Gastrocnemius medialis (tissue), 4 donors: ENCODE measurements at places on chromosomes 5 and 9.
A peak's percentile ranks its signal among the peaks of the same experiment; 100 is the strongest.

- DNase-seq = no peak
These were observed 51.9 kb upstream of the JAK2 start for GRCh38 chr9:4933177-4933576.

DNA sequence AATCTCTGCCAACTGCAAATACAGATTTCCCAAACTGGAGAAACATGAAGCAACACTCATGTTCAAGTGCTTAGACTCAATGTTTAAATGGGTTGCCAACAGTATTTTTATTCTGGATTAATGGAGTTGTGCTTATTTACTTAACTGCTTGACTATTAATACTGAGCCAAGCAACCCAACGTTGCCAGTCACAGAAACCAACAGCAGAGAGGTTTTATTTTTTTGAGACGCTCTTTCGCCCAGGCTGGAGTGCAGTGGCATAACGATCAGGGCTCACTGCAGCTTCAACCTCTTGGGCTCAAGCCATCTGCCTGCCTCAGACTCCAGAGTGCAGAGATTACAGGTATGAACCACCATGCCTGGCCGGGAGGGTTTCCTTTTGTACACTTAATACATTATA is 8.5 kb upstream of the TMEM268 start:
- no peak for DNase-seq

DNA sequence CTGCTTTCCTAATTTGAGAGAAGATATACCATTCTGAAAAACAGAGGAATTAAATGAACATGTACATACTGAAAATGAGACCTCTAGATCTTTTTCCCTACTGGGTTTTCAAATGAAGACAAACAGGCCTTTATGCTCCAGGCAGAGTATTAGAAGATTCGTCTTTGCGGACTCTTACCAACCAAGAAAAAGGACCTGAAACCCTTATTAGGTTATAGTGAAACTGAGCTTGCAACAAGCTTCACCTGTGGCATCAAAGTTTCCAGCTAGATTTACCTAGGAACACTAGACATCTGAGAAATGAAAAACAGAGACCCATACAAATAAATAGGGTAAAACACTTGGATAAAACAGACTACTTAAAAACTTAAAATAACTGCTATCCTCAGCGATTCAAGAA is 46.3 kb downstream of the SMIM15 start:
- DNase-seq = no peak

DNA sequence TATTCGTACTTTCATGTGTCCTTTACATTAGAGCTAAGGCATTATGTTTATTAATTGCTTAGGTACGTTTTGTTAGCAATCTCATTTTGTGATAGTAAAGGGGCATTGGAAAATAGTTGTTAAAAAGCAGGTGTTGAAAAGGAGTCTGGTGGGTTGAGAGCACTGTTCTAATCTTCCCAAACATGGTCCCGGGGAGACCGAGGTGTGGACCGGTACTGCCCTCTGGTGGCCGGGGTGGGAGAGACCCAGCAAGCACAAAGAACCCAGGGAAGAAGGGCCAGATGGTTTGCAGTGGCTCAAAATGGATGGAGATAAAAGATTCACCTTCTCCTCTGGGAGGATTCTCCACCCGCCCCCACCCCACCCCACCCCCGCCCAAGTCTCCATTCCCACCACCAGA is 26.1 kb downstream of the IDNK start:
- peak; percentile 14 for DNase-seq

DNA sequence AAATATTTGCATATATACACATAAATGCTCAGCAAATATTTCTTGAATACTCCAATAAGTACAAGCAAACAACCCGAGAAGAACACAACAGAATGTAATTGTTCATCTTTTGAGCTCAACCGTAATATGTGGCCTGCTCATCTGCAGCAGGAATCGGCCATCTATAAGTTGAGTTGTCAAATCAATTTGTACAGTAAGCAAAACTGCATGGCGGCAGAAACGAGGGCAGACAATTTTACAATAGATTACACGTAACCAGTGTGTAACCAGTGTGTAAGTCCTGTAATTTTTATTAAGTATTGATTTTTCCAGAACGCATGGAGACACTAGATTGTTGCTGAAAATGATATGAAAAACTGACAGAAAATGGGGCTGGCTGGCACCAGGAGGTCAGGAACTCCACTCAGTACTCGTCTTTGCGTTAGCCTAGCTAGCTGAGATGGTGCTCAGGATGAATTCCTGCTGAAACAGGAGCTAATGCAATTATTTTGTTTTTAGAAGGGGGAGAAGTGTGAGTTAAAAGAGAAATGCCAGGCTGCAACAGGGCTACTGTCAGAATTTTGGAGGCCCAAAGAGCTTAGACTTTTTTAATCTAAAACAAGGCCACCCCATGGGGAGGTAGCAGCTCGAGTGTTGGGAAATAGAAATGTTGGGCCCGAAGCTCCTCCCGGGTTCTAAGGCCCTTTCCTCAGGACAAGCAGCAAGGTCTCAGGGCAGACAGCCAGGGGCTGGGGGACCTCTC is 682 bp downstream of the DHX29 start:
- DNase-seq = no peak

DNA sequence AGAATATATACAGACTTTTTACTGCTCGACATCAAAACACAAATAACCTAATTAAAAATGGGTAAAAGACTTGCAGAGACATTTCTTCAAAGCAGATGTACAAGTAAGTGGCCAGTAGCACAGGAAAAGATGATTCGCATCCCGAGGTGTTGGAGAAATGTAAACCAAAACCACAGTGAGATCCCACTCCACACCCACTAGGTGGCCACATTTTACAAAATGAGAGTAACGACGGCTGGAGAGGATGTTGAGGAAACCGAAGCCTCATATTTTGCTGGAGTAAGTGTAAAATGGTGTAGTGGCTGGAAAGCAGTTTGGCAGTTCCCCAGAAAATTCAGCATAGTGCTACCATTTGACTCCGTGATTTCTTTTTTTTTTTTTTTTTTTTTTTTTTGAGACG is 21.3 kb upstream of the GBGT1 start:
- DNase-seq = no peak

DNA sequence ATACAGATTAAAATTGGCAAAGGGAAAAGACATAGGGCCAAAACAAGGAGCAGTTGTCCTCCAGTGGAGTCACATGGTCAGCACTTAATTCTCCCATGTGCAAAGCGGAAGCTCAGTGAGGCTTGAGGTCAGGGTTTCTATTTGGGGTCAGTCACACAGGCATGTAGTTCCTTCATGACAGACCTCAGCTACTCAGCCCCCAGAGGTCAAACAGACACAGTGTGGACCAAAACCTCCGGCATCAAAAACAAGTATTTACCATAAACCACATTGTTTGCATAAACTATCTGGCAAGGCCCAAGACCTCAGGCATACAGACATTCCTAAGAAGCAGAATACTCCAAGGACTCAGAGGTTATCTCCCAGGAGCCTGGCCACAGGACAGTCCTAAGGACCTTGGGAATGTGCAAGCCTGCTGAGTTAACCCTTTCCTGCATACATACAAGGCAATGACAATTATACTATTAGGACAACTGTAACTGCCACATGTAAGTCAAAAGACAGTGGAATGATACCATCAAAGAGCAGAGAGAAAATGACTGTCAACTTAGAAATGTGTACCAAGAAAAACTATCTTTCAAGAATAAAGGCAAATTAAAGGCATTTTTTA is 28.7 kb upstream of the FNIP1 start:
- DNase-seq = no peak

GRCh38 chr9:89789922-89790510 is 185.2 kb downstream of the GADD45G start:
- DNase-seq = no peak

DNA sequence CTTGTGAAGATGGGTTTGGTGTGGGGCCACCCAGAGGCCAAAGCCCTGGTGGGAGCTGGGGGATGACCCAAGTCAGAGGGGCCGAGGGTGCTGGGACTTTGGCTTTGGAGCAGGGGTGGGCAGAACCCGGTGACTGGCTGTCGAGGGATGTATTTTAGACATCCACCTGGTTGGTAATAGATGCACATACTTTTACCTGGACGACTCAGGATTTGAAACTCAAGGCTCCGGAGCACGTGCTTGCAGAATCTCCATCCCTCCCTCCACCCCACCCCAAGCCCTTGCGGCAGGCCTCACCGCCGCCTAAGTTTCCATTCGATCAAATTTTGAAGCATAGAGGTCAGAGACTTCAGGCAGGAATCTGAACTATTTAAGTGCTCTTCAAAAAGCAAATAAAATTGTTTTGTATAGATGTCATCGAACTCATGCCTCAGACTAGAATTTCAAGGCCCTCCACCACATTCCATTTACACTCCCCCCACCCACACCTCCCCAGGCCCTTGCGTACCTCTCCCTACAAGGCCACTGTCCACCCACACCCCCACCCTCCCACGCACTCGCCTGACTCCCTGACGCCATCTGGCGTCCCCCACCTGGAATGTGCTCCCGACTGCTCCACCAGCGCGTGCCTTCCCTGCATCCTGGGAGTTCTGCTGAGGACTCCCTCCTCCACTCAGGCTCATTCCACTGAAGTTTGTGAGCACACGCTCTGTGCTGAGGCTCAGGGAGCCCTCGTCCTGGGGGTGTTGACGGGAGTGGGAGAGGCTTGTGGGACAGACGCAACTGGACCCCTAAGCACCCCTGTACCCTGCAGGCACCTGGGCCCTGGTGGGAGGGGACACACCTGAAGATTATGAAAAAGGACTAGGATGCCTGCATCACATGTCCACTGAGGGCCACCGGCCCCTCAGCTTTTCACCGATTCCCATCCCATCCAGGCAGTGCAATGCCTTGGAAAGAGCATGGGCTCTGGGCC is 56.4 kb upstream of the RPL26L1 start:
- DNase-seq = peak; percentile 83
